ENCODE measurements at places on chromosomes 6 and 20.

DNA sequence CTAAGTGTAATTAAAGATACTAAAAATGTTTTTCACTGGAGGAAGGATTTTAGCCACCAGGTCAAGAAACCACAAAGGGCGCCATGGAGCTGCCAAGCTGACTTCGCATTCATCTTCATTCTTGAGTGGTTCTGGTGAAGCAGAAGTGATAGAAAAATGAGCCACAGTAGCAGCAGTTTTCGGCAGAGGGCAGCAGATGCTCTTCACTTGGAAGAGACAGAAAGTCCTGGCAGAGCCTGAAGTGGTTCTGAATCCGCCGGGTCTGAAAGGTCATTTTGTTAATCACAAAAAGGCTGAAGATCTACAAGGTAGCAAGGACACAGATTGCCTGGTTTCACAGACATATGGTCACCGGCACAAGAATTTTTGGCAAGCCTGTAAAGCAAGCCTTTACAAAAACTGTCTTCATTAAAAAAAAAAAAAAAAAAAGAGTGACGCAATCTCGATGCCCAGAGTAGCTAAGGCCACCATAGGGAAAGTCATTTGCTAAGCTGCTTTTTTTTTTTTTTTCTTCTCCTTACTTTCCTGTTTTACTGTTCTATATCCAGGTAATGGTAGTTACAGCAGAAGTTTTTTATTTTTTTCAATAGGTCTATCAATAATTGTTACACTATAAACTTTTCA, 345.1 kb upstream of the AGPAT4 start:
- peak; percentile 54 for DNase-seq

DNA sequence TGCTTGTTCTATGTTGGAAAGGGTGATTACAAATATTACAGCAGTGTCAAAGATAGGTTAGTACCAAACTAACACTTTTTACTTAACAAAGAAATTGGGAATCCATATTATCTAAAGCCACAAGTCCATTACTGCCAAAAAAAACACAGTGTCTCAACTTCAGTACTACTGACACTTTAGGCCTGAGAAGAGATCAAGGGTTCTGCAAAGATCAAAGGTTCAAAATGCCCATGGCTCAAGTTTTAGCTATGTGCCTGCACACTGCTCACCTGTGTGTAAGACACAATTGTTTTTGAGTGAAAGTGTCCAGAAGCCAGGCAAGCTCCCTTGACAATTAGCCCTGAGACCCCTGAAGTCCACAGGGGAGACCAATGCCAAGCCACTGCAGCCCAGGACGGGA, 132.6 kb downstream of the ZMYND8 start:
- no peak for DNase-seq

DNA sequence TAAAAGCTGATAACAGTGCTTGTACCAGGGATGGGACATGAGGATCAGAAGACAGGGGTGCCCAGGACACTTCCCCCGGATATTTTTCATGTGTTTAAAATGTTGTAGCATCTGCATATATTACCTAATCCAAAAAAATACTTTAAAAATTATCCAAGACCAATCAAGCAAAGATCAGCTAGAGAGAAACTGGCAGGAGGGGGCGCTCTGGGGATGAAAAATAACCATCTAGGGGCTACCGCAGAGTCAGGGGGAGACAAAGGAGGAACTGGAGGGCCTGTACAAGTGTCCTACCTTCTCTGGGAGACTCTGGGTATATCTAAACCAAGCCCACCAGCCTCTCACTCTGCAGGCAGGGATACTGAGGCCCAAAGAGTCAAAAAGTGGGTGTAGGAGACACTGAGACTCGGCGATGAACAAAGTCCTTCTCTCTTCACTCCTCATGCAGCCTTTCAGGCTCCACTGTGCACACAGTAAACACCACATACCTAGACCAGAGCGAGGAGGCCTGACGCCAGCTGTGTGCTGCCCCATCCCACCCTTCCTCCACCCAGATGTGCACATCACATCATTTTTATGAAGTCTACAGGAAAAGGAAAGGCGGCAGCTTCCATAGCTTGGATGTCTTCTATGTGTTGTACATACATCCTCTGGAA, 9.8 kb downstream of the RIMS4 start:
- no peak for DNase-seq

DNA sequence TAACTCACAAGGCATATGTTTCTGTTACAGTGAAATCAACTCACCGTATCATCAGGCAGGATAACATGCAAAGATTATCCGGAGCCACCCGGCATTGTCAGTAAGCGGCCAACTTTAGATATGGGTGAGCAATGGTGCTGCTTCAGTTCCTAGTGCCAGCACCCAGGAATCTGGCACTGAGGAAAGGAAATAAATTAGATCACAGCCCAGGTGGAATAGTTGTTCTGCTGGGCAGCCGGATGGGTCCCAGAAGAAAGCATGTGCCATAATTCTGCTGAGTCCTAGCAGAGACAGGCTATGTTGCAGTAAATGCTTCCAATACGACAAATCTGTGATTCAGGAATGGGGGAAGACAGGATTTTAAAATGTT, 183.6 kb upstream of the SPTLC3 start:
- DNase-seq = no peak

Measured in RCC 7860 (cell line).